ENCODE measurements at places on chromosomes 1 and 21.

DNA sequence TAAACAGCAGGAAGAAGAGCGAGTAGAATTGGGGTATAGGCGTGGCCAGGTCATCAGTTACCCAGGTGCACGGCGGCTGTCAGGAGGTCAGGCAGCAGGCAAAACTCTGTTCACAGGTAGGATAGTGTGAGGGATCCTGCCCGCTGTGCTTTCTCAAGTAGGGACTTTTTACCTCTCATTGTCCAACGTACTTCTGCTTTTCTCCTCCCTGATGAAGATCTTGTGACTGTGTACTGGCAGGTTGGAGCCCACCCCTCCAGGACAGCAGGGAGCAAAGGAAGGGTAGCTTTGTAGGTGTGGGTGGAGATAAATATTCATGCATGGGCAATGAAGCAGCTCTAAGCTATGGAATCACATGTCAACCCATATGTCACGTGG lies 373.5 kb downstream of the KIF26B start:
- peak; percentile 12 for DNase-seq

- no peak for DNase-seq
Observed at GRCh38 chr1:55402671-55403464, 187.7 kb upstream of the USP24 start.

DNA sequence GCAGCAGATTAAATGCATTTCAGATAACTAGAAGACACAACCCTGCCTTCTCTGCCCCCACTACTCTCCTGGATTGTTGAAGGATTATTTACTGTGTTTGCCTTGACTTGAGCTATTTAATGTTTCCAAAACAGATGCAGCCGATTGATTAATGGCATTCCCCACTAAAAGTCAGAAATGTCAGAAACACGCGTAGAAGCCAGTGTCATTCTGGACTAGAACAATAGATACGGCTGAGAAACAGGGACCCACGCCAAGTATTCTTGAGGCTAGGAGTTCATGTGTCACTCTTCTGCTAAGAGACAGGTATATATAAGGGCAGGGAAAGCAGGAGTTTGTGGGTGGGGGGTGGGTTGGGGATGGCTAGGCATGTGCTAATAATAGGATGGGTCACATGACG lies 366.7 kb upstream of the PROX1 start:
- no peak for DNase-seq

DNA sequence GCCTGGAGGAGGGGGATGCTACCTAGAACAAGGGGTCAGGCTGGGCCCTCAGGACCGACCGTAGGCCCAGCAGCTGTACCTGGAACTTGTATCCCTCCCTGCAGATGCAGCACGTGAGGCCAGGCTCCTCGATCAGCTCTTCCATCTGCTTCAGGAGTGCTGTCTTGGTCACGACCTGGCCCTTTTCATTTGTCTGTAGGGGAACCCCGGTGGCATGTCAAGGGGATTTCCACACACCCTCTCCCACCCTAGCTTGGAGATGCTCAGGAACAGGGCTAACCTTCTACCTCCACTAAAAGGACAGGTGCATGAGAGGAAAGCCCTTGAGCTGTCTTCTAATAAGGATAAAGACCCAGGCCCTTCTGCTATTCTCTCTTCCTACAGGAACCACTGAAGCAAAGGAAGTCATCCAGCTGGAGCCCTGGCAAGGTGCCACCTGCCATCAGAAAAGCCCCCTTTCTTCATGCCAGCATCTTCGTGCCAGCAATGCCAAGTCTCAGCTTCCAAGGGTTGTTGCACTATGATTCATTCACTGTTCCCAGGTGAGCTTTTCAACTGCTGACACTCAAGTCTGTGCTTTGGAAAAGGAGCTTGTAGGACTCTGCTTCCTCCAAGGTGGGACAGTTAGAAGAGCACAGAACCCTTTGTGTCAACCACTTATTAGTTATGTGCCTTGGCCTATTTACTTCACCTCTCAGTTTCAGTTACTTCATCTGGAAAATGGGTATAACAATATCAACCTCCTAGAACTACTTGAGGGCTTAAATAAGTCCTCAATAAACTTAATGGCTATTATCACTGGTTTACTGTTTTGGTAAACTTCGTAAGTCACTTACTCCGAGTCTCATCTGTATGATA lies 122.1 kb downstream of the UBR4 start:
- DNase-seq = no peak

- DNase-seq = no peak
Observed at GRCh38 chr1:23441446-23442148, 17.0 kb upstream of the TCEA3 start.

GRCh38 chr1:86445919-86446318 lies 21.9 kb downstream of the CLCA2 start:
- DNase-seq = no peak

DNA sequence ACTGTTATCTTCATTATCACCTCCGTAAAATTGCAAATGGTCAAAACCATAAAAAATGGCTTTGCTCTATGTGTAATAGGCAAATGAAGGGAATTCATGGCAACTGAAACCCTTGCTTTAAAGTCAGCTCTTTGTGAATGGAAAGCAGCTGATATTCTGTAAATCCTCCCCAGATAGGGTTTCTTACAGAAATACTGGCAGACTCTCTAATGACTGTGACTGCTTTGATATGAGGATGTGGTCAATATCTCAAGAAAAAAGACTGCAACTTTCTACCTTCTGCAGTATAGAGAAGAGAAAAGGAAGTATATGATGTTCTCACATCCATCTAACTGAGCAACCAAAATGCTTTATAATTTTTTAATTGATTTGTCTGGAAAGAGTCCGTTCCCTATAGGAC lies 193.1 kb downstream of the ST6GALNAC3 start:
- DNase-seq = no peak

DNA sequence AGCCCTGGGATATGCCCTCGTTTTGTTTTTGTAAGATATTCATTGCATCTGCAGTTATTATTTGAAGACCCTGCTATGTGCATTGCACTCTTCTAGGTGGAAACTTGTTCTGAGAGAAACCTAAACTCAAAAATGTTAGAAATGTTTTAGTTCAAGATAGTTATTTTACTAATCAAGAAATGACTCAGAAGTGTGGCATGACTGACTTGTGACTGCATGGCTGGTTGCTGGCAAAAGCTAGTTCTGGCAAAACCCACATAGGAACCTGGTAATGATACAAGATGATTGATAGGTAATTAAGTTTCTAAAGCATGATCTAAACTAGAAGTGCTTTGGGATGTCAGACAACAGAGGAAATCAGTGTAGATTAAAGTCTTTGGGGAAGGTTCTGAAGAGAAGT lies 33.8 kb upstream of the NFASC start:
- no peak for DNase-seq

- DNase-seq = no peak
Observed at GRCh38 chr1:64323054-64323453, 119.6 kb downstream of the UBE2U start.

DNA sequence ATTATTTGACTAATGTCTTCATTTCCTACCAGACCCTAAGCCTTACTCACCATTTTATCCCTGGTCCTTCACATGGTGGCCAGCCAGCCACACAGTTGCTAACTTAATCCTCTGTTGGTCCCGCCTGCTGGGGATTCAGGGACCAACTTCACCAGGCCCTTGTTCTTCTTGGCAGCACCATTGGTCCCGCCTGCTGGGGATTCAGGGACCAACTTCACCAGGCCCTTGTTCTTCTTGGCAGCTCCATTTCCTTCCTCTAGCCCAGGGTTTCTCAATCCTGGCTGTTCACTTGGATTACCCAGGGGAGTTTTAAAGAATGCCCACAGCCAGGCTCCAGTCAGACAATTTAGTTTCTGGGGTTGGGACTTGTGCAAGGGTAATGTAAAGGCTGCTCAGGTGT lies 233.1 kb upstream of the CSF3R start:
- no peak for DNase-seq

DNA sequence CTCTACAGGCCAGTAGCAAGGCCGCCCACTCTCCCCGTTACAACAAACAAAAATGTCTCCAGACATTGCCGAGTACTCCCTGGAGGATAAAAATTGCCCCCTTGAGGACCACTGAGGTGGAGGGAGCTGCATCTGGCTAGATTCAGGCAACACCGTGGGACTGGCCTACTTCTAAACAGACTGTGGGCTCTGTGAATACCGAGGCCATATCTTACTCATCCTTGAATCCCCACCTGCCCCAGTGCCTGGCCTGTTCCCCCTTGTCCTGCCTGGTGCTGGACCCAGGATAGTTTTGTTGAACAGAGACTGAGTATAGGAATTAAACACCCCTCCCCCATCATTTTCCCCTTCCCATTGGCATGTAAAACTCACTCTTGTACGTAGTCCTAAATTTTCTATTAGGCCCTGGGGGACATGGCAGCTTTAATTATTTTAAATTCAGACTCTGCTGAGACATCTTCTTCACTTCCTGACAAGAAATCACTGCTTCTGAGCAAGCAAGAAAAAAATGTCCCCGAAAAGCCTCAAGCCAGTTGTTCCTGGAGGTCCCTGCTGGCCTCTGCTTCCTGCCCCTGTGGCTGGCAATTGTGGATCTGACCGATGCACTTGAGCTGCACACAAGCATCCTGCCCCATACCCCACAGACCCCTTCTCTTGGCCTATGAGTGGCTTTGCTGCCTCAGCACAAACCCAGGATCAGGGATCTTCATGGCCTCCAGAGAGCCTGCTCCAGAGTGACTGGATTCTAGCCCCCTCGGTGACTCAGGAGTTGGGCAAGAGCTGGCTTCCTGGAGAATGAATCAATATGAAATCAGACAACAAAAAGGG lies 111.0 kb downstream of the ACTL8 start:
- DNase-seq = no peak

GRCh38 chr21:42782723-42783242 lies 96.6 kb downstream of the WDR4 start:
- DNase-seq = no peak

DNA sequence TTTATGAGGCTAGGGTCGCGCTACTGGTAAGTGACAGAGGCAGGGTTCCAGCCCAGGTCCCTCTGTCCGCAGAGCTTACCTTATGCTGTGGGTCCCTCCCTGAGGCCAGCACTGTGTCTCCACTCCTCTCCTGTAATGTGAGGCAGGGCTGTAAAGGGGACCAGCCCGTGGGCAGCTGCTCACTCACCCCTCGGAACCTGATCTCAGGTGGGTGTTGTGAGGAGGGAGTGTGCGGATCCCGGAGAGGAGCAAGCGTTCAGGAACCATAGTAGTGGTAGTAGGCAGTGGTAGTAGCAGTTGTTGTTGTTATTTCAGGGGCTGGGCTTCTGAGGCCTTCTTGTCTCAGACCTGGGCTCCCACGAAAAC lies 1.7 kb downstream of the ZC3H12A start:
- no peak for DNase-seq

DNA sequence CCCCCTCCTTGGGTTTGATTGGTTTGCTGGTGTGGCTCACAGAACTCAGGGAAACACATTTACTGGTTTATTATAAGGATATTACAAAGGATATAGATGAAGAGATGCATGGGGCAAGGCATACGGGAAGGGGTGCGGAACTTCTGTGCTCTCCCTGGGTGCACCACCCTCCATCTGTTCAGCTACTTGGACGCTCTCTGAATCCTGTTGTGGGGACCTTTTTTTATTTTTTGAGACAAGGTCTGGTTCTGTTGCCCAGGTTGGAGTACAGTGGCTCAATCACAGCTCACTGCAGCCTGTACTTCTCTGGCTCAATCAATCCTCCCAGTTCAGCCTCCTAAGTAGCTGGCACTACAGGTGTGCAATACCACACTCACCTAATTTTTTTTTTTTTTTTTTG lies 7.4 kb downstream of the LURAP1 start:
- DNase-seq = no peak

- no peak for DNase-seq
Observed at GRCh38 chr1:203328714-203329122, 22.2 kb downstream of the FMOD start.

DNA sequence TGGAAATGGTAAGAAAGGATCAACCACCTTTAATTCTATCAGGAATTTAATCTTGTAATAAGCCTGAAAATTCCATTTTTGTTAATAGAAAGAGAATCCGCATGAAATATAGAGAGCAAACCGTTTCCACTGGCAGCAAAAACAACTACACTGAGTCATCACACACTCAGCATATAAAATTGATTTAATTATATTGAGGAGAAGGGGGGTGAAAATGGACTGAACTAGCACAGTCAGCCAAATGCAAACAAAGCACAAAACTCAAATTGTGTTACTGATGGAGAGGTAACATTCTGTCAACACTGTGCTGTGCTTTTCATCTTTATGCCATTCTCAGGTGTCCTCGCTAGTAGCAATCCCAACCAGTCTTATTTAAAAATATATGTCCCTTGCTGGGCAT lies 1583.9 kb downstream of the MRPL39 start:
- no peak for DNase-seq

DNA sequence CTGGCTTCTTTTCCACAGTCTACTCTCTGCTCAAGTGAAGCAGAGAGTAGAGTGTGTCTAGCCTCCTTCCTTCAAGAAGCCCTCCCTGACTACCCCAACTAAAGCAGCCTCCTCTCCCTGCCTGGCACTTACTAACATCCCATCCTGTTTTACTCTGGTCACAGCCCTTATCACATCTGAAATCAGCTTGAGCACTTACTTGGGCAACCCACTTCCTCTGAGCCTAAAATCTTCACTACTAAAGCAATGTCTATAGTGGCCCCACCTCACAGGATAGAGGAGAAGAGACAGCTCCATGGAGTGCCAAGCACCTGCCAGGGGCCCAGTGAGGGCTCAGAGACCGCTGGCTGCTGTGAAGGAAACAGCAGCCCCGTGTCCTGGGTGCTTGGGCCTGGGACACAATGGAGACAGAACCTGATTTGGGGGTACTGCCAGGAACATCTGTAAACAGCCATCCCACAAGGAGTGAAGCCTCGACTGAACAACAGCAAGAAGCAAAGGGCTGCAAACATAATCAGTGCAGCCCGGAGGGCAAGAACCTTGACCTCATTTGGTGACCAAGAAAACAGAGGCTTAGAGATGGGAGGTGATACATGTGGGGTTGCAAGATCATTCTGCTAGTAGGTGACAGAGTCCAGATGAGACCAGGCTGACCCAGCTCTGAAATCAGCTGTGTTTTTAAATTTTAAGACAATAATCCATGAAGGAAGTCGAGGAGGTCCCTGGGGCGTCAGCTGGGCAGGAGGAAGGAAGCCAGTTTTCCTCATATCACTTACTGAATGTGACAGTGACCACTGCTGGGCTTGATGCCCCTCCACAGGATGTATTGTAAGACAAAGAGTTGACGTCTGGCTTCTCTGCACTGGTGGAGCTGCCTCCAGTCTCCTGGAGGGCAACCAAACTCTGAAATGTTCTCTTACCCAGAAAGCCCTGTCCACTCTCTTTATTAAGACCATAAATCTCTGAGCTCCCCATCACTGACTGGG lies 710.6 kb downstream of the MATN1 start:
- no peak for DNase-seq
